Stimulated activated CD8-positive, alpha-beta memory T cell treated with anti-CD3 and anti-CD28 coated beads, Interleukin-15, amount 100 ng/mL, for 24 hours (primary cell): ENCODE measurements at places on chromosomes 2 and 18.

DNA sequence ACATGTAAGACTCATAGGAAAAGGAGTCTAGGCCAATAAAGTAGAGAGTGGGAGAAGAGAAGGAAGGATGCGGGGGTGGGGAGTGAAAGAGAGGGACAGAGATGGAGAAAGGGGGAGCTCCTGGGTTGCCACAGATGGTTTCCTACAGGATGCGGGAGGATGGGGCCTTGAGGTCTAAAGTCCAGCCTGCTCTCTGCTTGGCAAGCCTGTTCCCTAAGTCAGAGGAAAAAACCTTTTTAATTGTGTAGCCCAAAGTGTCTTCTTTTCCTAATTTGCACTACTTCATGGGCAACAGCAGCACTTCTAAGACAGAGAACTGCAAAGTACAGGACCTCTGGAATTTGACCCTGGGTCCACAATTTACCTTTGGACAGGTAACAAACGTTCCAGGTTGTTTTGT is 1.4 kb upstream of the FAM110C start:
- no peak for DNase-seq

DNA sequence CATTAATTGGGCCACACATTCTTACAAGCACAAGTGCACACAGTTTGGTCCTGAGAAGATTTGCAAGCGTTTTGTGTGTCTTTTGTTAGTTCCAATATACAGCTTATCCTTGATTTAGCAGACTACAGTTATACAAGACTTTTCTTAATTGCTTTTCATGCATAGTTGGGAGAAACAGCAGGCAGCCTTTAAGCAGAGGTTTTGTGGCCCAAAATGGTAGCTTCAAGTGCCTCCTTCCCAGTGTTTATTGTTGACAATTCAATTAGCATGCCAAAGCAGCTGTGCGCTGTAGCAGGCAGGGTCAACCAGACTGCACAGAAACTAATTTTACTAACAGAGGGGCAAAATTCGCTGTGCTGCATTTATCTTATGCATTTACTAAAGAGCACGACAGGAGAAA is 47.5 kb downstream of the FRZB start:
- DNase-seq, result no peak

GRCh38 chr2:241325257-241325656 is 9.5 kb downstream of the SEPTIN2 start:
- no peak for DNase-seq

DNA sequence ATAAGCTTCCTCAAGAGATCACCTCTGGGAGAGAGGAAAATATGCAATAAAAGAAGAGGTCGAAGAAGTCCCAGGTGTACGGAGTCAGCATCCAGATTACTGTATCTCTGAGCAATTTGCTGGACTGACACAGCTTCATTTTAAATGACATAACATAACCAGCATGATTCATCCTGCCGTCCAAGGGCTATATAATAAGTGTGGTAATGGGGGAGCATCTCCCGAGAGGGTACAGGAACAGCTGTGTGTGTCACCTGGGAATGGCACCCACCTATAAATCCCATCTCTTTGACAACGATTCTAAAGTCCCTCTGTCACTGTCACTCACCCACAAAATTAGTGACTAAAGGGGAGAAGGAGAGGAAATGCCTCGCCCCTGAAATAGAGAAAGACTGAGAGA is 19.3 kb upstream of the FZD7 start:
- no peak for DNase-seq

DNA sequence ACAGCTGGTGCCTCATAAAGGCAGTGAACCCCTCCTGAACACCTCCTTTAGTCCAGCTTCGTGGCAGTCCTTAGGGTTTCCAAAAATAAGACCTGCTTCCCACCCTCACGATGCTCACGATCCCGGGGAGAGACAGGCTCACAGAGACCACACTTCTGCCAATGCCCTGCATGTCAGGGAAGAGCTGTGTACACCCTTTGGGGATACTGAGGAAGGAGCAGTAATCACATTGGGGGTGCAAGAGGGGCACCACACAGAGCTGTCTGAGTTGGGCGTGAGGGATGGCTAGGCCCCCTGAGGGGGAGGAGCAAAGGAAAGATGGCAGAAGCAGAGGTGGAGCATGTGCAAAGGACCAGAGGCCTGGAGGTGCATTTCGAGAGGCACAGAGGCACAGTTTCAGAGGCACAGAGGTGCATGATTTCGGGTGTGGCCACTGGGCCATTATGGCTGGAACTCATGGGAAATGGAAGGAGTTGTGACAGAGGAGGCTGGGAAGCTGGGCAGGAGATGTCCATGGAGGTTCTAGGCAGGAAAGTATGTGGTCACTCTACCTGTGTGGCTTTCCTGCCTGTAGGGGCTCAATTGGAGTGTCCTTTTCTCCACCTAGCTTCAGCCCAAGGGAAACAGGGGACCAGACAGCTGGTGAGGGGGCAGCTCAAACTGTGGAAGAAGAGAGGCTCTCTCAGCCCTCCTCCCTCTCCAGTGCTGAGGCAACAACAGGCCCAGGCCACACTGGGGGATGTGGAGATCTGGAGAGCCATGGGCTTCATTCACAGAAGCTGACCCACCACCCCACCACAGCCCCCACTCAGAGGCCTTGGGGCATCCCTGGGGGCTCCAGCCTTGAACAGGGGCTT is 115.9 kb downstream of the CAPN13 start:
- DNase-seq, result no peak

DNA sequence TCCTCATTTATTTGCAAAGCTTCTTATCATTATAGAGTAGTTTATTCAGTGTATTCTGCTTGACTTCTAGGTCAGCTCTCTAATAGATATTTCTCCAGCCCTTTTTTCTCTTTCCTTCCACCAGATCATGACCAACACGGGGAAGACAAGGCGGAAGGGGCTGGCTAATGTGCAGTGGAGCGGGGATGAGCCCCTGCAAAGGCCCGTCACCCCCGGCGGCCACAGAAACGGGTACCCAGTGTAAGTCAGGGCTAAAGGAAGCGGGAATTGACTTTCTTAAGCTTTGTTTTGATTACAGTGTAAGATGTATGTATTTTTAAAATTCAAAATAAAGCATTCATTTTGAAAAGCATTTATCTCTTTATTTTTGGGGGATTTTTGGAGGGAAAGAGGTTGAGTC is 50.7 kb upstream of the B3GNT7 start:
- no peak for DNase-seq
